Right cardiac atrium (tissue), 5 donors: ENCODE measurements at places on chromosomes 7 and 10. TPM values are rescaled to one million over a fixed set of nuclear protein-coding genes. Genes with fewer than 3 reads are reported as not detected.

- no peak for DNase-seq
These were observed 709.4 kb downstream of the AUTS2 start for GRCh38 chr7:70307544-70308106.

CDHR1 gene
- 9.1 TPM for total RNA-seq

DNA sequence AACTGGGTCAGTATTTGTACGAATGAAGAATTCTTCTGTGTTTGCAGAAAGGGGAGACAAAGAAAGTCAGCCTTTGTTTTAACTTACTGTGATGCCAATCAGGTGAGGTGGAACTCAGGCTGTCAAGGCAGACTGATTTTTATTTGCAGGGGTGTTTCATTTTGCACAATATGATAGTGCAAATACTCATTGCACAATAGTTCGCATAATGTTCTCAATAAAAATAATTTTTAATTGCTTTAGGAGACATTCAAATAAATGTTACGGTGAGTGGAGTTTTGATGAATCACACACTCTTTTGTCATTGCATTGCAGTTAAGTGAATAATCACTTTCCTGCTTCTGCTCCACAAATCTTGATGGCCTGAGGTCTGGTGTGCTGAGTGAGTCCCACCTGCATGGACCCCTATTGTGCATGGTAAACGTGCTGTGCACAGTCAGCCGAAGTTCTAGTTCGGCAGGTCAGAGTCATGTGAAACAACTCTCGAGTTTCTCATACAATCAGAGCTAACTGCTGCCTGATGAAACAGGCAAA lies 141.3 kb upstream of the FZD8 start:
- DNase-seq: no peak

DNA sequence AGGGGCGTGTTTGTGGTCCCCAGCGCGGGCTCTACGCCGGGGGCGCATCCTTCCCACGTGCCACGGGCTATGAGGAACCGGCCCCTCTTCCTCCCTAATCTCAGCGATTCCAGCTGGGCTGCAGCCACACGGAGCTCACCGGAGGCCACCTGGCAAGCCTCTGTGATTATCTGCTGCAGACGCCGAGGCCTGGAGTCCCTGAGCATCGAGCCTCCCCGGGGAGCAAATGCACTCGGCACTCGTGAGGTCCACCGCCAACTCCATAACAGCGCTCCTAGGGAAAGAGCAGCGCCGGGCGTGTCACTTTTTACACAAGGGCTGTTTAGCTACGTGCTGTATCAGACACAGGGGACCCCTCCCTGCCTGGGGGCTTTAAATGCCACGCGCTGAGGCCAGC lies 101.2 kb downstream of the DYNC2I1 start:
- DNase-seq: peak; percentile 66

DNA sequence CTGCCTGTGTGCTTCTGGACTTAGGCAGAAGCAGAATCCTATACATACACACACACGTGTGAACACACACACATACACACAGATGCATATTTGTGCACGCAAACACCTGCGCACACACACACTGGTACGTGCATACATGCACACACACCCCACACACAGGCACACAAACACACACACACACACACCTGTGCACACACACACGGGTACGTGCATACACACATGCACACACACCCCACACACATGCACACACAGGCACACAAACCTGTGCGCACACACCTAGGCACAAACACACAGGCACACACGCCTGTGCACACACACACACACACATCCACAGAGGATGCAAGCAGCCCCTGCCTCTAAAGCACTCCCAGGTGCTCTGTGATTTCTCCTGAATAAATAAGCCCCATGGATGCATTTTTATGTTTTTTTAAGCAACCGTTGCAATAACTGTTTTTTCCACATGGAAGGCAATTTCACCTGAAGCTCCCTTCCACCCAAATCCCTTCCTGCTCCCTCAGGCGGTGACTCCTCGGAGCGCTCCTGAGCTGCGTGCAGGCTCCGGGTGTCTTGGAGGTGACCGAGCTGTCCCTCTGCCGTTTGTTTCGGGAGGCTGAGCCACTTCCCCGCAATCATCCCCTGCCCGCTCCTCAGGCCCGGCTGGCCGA lies 41.5 kb upstream of the PDGFA start:
- DNase-seq: no peak

HTR7 gene
- 0.26 TPM for total RNA-seq

CLDN3 gene
- not detected for total RNA-seq

- DNase-seq: no peak
These were observed 167.1 kb upstream of the FAM3C start for GRCh38 chr7:121563177-121563576.

- DNase-seq: no peak
These were observed 34.2 kb upstream of the SH2B2 start for GRCh38 chr7:102252366-102252982.

TMEM178B gene
- 32.1 TPM for total RNA-seq

- no peak for DNase-seq
These were observed 10.1 kb downstream of the LANCL2 start for GRCh38 chr7:55375237-55375636.

DNA sequence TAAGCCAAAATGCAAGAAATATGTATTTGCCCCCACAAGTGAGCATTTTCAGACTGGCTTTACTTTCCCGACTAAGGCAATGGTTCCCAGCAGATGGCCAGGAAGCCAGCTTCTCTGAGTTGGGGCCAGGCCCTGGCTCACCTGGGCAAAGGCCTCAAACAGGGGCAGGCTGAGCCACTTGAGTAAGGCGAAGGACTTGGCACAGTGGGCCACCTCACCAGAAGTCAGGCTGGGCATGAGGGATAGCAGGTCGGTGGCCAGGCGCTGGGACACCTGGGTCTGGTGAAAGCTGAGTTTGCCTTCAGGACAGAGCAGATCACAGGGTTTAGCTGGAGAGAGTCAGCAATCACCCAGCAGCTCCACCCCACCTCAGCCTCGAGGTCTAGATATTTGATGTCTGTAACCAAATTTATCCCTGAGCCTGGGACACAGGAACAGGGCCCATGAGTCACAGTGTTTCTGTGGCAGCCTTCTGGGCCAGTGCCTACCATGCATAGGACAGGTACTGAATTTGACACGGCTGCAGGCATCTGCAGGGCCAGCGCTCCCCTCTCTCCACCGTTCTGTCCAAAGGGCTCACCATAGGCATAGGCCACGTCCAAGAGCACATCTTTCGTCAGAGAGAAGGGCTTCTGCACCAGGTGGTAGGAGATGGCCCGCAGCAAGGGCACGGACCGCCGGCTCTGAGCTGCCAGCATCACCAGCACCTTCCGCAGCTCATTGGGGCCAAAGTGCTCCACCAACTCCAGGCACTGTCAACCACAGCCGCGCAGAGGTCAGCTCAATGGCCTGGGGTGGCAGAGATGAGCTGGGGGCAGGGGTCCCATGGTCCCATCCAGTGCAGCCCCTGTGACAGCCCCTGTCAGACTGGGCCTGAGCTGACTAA lies 7.3 kb downstream of the TBRG4 start:
- no peak for DNase-seq

DNA sequence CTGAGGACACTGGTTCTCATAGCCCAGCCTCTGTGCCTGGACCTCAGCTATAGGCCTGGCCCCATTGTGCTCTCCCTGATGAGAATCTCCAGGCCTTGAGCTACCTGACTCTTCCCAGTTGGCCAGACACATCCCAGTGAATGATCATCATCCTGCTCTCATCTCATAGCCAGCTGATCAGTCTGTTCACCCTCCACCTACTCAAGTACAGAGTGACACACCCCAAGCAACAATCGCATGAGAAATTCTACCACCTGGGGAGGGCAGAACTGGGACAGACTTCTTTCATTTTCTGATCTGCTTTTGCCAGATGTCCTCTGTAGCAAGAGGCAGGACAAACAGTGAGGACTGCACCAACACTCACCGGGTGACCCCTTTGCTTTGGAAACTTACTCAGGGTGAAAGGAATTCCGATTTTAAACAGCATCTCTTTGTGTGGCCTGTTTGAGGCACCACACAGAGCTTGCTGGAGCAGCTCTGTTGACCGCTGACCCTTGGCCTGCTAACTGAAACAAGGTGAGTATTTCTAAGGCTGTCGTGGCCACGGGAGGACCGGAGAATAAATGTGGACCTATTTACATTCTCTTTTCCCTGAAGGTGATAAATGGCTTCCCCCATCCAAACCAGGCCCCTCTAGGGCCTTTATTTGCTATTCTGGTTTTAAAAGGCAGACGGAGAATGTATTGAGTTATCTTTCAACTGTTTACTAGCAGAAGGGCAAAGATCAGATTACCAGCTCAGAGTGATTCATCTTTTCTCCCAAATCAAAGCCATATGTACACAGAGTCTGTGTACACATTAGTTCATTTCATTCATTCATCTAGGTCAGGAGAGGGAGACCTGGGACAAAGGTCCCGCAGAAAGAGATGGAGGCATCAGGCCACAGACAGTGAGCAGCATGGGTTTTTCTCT lies 181.4 kb upstream of the TNS3 start:
- no peak for DNase-seq

AKR1D1 gene
- not detected for total RNA-seq

SNX10 gene
- 2.8 TPM for total RNA-seq

PSMC2 gene
- total RNA-seq: 124 TPM

PLEKHA1 gene
- total RNA-seq: 38.5 TPM

DNA sequence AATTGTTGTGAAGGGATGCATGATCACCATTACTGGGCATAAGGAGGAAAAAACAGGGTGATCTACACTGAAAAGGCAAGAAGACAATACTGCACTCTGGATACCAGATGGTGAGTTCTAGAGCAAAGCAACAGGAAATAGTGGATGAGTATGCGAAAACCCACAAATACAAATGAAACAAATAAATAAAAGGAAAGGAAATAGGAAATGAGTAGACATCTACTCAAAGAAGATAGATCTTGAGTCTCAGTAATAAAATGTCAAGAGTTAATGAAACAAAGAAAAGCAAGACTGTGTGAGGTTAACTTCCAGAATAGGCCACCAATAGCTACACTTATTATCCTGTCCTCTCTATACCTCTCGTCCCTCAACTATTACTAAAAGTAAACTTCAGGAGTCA lies 11.7 kb downstream of the ORC5 start:
- no peak for DNase-seq

CPA2 gene
- not detected for total RNA-seq

- DNase-seq: no peak
These were observed 9.2 kb upstream of the CAV2 start for GRCh38 chr7:116490351-116490750.

ADIRF gene
- total RNA-seq: 69.0 TPM

DNA sequence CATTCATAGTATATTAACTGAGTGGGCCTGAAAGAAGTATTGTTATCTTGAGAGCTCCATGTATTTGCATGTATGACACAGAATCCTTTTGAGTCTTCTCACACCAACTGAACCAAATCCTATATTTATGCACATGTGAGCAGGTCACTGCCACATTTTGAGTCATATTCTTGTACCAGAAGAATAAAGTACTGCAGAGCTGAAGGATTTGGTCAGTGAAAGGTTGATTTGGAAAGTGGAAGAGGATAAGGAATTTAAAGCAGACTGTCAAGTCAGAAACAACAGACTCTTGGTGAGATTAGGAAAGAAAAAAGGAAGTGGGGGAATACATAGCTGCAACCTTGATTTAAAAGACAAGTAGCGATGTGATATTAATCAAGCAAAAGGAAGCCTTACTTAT lies 121.8 kb downstream of the ARID5B start:
- no peak for DNase-seq

DNA sequence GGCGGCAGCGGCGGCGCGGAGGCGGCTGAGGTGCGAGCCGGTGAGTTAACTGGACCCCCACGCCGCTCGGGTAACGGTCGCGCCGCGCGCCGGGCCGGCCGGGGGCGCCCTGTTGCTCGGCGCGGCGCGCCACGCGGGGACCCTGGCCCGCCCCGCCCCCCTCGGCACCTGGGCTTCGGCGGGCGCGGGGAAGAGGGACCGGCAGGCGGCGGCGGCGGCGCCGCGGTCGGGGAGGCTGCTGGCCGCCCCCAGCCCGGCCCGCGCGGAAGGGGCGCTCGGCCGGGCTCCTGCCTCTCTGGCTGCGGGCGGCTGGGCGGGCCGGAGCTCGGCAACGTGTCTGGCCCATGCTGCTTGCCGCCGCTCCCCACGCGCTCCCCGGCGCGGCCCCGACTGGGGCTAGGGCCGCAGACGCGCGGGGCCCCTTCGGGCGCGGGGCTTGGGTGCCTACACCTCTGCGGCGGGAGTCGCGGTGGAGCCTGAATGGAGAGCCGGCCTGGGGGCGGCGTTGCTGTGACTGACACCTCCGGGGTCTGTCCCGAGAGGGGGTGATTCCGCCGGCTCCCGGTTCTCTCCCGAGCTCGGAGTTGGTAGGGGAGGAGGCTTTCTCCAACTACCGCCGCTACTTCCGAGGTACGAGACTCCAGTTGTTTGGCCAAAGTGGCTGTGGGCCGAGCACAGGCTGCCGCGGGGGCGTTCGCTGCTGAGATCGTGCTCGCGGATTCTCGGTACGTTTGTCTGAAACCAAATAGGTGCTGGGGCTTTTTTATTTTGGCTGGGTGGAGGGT lies 494 bp downstream of the PALS2 start:
- peak; percentile 59 for DNase-seq

- no peak for DNase-seq
These were observed 35.0 kb downstream of the CNNM1 start for GRCh38 chr10:99364125-99364524.
